ENCODE measurements at places on chromosomes 13 and 19. TPM values are rescaled to one million over a fixed set of nuclear protein-coding genes. Genes with fewer than 3 reads are reported as not detected.

- DNase-seq: no peak
- H3K4me1 ChIP-seq: no peaks in the 10 kb centered on the region
- no peaks in the 10 kb centered on the region for H3K36me3 ChIP-seq
- H3K4me3 ChIP-seq: no peak overlapping the region
Measured at GRCh38 chr13:25218019-25218418, 45.9 kb upstream of the AMER2 start.

Gene RASIP1
- 0.19 TPM for polyA plus RNA-seq

Gene ZNF550
- 18.0 TPM for polyA plus RNA-seq

Gene PLD3
- polyA plus RNA-seq: 84.8 TPM

DNA sequence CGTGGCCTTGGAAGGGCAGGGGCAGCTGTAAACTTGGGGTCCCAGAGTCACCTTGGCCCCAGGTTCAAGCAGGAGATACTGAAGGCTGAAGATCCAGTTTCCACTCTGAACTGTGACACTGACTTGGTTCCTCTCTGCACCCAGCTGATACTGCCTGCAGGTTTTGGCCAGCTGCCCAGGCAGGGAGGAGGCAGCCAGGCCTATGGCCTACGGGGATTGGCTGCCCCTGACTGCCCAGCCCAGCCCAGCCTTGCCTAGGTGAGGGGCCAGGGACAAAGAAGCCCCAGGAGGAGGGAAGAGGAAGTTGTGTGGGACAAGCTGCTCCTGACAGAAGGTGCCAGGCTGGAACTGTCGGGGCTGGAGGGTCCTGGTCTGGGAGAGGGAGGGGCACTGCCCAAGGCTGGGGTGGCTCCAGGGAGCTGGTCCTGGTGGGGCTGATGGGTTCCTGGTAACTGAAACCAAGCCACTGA lies 51.7 kb upstream of the CYP4F8 start:
- H3K4me1 ChIP-seq: no peaks in the 10 kb centered on the region
- no peak overlapping the region for H3K27ac ChIP-seq
- no peak overlapping the region for H3K4me3 ChIP-seq
- DNase-seq: no peak
- H3K27me3 ChIP-seq: no peaks in the 10 kb centered on the region

DNA sequence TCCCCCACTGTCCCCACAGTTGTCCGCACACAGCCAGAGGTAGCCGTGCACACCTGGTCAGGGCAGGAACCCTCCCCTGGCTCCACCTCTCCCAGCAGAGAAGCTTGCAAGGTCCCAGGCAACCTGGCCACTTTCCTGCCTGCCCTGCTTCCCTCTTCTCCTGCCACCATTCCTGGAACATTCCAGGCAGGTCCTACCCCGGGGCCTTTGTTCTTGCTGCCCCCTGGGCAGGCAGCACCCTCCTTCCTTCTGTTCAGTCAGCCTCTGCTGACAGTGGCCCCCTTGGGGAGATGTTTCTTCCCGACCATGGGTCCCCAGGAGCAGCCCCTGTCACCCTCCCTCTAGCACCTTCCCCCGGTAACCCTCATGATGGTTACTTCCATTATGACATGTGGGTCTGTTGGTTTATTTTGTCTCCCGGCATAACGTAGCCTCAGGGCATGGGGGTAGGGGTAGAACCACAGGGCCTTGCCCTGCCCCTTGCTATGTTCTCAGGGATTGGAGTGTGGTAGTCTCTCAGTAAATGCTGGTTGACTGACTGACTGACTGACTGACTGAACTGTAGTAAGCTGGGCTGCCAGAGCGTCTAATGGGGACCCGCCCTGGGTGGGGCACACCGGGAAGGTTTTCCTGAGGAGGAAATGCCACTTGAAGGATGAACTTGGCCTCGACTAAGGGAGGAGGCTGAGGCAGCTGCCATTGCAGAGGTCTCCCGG lies 10.8 kb downstream of the PAK4 start:
- H3K4me1 ChIP-seq: no peaks in the 10 kb centered on the region
- DNase-seq: no peak
- H3K27me3 ChIP-seq: no peaks in the 10 kb centered on the region
- H3K36me3 ChIP-seq: no peaks in the 10 kb centered on the region
- H3K4me3 ChIP-seq: no peak overlapping the region
- H3K27ac ChIP-seq: no peak overlapping the region

Gene ZNF835
- 2.1 TPM for polyA plus RNA-seq

GRCh38 chr13:110438211-110438610 lies 123.3 kb downstream of the RAB20 start:
- no peaks in the 10 kb centered on the region for H3K36me3 ChIP-seq
- no peaks in the 10 kb centered on the region for H3K4me1 ChIP-seq
- no peak overlapping the region for H3K27ac ChIP-seq
- no peak overlapping the region for H3K4me3 ChIP-seq

Gene LILRA2
- 2.8 TPM for polyA plus RNA-seq

- H3K27me3 ChIP-seq: no peaks in the 10 kb centered on the region
- no peaks in the 10 kb centered on the region for H3K36me3 ChIP-seq
- no peak overlapping the region for H3K27ac ChIP-seq
- DNase-seq: no peak
- H3K4me1 ChIP-seq: peaks cover 39% of the 10 kb centered on the region
Measured at GRCh38 chr13:98549728-98550317, 27.1 kb downstream of the STK24 start.

GRCh38 chr13:55483626-55484158 lies 1657.0 kb upstream of the PRR20A start:
- no peak overlapping the region for H3K4me3 ChIP-seq
- DNase-seq: no peak
- no peak overlapping the region for H3K27ac ChIP-seq
- no peaks in the 10 kb centered on the region for H3K4me1 ChIP-seq
- no peaks in the 10 kb centered on the region for H3K27me3 ChIP-seq
- H3K36me3 ChIP-seq: no peaks in the 10 kb centered on the region

GRCh38 chr19:15288146-15288963 lies 44.0 kb downstream of the BRD4 start:
- H3K27ac ChIP-seq: peak overlapping the region; percentile 71
- DNase-seq: peak; percentile 76
- H3K36me3 ChIP-seq: no peaks in the 10 kb centered on the region
- peaks cover 95% of the 10 kb centered on the region for H3K4me1 ChIP-seq

DNA sequence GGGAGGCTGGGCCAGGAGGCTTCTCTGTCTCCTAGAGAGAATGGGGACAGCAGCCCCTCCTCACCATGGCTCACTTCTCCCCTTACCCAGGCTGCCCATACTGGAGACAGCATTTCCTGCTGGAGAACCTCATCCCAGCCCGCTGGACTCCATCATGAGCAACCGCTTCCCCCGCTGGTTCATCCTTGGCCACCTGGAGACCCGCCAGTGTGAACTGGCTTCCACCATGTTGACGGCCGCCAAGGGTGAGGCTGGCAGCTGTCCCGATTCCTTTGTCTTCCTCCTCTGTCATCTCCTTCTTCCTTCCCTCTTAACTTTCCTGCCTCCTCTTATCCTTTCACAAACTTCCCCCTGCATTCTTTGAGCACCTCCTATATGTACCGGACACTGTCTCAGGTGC lies 28.0 kb downstream of the ZSWIM4 start:
- no peaks in the 10 kb centered on the region for H3K4me1 ChIP-seq
- peaks cover 2% of the 10 kb centered on the region for H3K36me3 ChIP-seq
- no peak overlapping the region for H3K4me3 ChIP-seq
- no peaks in the 10 kb centered on the region for H3K27me3 ChIP-seq

DNA sequence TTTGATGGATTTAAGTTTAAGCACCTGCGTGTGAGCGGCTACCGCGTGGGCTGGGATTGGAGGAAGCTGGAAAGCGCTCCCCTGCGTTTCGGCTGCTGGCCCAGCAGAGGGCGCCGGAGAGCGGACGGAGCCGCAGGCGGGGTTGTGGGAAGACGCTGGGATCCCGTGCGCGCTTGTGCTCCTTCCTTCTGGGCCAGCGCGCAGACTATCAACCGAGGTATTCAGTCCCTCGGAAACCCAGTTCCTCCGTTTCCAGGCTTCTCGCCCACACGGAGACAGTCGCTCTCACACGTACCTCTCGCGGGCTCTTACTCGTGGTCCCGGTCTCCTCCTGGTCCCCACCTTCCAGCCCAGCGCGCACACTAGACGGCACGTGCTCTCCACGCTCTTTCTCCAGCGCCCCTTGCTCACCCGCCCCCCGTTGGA lies 28.8 kb downstream of the EPN1 start:
- no peaks in the 10 kb centered on the region for H3K27me3 ChIP-seq
- peaks cover 8% of the 10 kb centered on the region for H3K4me1 ChIP-seq
- no peak overlapping the region for H3K4me3 ChIP-seq
- H3K36me3 ChIP-seq: peaks cover 3% of the 10 kb centered on the region
- peak; percentile 57 for DNase-seq

Gene KDM4B
- polyA plus RNA-seq: 75.5 TPM

Gene ACP7
- not detected for polyA plus RNA-seq

GRCh38 chr19:55092423-55093318 lies 17.0 kb downstream of the EPS8L1 start:
- H3K36me3 ChIP-seq: peaks cover 26% of the 10 kb centered on the region
- H3K4me1 ChIP-seq: peaks cover 9% of the 10 kb centered on the region
- H3K4me3 ChIP-seq: no peak overlapping the region
- peaks cover 10% of the 10 kb centered on the region for H3K27me3 ChIP-seq
- no peak for DNase-seq

Gene CXCL17
- polyA plus RNA-seq: not detected

Gene ZGLP1
- polyA plus RNA-seq: 8.0 TPM
